ENCODE measurements at places on chromosomes 4 and X.

- no peak for DNase-seq
Measured at GRCh38 chr4:3276986-3277385, 15.8 kb upstream of the RGS12 start.

DNA sequence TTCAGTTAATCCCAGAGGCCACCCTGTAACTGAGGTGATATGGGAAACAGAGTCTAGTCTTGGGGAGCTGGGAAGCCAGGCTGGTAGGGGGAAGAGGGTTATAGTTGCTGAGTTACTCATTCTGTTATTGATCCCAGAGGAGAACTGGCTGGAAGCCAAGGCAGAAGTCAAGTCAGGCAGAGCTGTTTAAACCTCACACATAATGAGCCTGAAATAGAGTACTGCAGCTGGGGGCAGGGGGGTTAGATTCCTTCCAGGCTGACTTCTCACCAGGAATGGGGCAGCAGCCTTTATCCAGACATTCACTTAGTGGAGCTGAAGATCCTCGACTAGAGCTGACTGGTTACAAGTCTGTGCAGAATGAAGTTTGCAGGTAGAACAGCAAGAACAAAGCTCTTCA lies 144.9 kb downstream of the C4orf33 start:
- no peak for DNase-seq

- DNase-seq, result peak; percentile 52
Measured at GRCh38 chr4:170005472-170005871, 20.7 kb downstream of the MFAP3L start.

DNA sequence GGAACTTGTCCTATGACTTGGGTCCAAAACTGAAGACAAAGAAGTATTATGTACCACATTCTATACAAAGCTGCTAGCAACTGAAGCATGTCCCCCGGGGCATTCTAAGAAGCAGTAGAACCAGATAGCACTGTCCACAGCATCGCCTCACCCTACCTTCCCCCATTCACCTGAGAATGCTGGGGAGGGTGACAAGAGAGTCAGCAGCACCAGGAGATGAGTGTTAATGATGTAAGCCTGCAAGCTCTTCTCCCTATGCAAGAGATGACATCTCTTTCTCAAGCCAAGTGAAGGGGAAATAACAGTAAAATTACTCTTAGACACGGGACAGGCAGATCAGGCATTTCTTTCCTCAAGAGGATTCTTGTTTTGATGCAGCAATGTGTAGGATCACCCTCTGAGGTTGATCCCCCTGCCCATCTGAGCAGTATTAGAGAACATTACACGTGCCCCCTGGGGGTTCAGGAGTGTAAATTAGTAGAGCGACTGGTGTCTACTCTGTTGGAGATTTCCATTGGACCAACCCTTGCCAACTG lies 13.9 kb upstream of the TLR1 start:
- no peak for DNase-seq

DNA sequence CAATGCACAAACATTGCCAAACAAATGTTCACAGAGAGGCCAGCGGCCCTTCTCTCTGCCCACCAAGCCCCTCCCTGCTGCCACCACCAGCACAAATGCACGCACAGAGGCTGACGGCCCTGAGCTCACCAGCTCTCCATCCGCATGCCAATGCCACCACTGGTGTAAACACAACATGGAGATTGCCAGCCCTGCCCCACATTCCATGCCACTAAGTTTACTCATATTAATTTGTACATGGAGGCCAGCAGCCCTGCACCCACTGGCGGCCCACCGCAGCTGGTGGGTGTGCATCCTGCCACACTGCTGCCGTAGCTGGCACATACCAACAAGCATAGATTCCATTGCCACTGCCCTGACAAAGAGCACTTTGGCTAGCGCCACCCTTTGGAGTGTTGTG lies 124.0 kb downstream of the CYLC1 start:
- no peak for DNase-seq

- no peak for DNase-seq
Measured at GRCh38 chr4:48194971-48195370, 60.9 kb upstream of the TXK start.

DNA sequence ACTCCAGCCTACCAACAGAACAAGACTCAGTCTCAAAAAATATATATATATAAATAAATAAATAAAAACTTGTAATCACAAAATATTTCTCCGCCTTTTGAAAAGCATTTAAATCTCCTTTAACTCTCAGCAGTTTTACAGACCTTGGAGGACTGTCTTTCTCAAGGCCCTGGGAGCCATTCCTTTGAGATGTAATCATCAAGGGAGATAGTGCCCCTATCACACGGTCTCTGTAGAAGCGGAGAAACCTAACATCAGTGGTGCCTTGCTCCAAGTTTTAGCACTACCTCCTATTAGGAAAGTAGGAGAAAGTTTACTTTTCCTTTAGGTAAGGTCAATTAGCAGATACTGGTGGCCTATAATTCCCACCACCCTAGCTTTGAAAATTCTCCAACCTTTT lies 58.5 kb downstream of the ANTXR2 start:
- DNase-seq, result no peak

GRCh38 chr4:173214661-173215060 lies 46.0 kb downstream of the GALNT7 start:
- DNase-seq, result no peak

GRCh38 chr4:86497980-86498862 lies 95.9 kb upstream of the PTPN13 start:
- DNase-seq, result peak; percentile 42

DNA sequence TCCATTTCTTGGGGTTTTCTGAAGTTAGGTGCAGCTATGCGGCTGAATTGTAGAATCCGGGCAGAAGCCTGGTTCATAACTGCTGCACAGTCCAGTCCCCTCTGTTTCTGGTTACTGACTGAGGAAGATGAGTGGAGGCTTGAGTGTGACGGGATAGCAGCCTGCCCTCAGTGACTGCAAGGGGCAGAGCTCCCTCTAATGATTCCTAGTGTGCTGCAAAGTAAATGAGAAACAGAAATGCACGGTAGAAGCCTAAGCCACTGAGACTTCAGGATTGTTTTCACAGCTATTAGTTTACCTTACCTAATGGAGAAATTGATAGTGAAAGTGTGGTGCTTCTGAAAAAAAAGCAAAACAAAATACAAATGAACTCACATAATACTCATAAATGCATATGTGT lies 189.2 kb downstream of the GPM6A start:
- no peak for DNase-seq

GRCh38 chrX:47992669-47993068 lies 11.1 kb downstream of the ZNF182 start:
- DNase-seq, result no peak

GRCh38 chr4:135553213-135553612 lies 1351.6 kb upstream of the PABPC4L start:
- no peak for DNase-seq

DNA sequence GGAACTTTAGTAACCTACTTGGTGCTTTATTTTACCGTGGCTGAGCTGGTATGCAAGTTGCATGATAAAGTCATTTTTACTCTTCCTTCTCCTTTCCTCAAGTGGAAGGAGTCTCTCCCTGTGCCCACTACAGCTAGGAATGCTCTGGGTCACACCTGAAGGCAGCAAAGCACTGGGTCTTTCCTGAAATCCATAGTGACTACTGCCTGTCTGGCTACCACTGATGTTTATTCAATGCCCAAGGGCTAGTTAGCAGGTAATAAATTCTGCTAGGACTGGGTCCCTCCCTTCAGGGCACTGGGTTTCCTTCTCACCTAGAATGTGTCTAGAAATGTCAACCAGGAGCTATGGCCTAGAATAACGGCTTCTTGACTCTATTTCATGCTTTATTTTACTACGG lies 1081.4 kb downstream of the FAT4 start:
- DNase-seq, result no peak

- DNase-seq, result no peak
Measured at GRCh38 chrX:122238801-122239200, 945.3 kb upstream of the GRIA3 start.

GRCh38 chr4:3174371-3175338 lies 74.3 kb upstream of the MSANTD1 start:
- DNase-seq, result peak; percentile 73

GRCh38 chr4:155106629-155107028 lies 101.8 kb upstream of the NPY2R start:
- no peak for DNase-seq

- DNase-seq, result no peak
Measured at GRCh38 chr4:52367282-52367830, 291.7 kb downstream of the USP46 start.

DNA sequence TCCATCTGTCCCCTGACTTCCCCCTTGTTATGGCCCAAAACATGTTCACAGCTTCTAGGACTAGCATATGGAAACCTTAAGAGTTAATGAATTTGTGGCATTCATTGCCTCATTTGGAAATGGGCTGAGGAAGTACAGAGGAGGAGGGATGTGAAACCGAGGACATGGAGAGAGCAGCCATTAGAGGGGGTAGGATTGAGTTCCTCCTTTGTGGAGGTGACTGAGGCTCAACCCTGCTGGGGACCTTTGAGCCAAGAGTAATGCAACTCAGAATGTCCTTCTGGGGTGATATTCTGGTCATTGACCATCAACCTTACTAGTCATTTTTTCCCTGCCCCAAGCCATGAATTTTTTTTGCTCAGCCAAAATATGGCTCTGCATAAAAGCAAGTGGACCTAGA lies 109.4 kb downstream of the ZNF518B start:
- no peak for DNase-seq

- no peak for DNase-seq
Measured at GRCh38 chr4:52588097-52588496, 71.0 kb downstream of the USP46 start.

DNA sequence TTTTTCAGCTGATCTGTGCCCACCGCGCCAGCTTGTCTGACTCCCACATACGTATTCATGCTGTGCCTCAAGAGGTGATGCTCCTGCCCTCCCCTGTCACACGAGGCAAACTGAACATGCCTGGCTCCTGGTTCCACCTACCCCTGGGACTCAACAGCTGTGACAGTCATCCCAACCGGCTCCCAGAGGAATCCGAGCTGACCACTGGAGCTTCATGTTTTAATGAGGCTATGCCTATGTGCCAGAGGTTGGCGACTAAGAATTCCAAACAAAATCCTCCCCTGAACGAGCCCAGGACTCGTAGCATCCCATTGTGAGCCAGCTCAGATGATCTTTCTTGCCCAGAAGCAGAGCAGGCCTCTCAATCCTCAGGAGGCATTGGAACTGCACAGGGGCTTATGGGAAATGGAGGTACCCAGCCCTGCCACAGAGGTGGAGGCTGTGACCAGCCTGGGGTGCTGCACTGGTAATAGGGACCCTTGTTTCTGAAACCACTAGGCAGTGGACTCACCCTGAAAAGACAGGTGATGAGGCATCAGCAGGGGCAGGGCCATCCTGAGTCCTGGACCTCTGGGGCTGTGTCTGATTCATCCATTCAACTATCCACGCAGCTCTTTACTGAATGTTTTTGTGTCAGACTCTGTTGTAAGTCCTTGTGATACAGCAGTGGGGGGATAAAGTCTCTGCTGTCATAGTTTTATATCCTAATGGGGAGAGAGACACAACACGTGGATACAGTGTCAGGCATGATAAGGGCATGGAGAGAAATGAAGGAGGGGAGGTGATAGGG lies 325.0 kb downstream of the EVC2 start:
- no peak for DNase-seq

GRCh38 chrX:104253567-104254441 lies 929 bp downstream of the ESX1 start:
- DNase-seq, result no peak

GRCh38 chrX:18353931-18354368 lies 538 bp downstream of the SCML2 start:
- DNase-seq, result no peak

- no peak for DNase-seq
Measured at GRCh38 chr4:142781114-142781513, 65.0 kb downstream of the INPP4B start.

GRCh38 chr4:3712936-3713335 lies 53.2 kb upstream of the ADRA2C start:
- no peak for DNase-seq

GRCh38 chr4:64756016-64756415 lies 346.8 kb upstream of the TECRL start:
- DNase-seq, result no peak

DNA sequence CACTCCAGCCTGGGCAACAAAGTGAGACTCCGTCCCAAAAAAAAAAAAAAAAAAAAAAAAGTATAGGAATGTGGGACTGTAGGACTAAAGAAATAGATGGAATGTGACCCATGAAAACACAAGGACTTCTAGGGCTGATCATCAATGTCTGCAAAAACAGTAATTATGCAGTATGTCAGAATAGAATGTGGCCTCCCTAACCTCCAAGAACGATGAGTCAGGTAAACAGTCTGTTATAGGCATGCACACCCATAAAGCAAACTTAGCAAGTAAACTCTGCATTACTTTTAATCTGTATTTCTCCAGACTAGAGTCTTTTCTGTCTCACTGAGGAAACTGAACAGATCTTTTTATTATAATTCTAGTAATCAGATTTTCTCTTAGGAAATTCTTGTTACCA lies 233.4 kb downstream of the HNRNPD start:
- no peak for DNase-seq

DNA sequence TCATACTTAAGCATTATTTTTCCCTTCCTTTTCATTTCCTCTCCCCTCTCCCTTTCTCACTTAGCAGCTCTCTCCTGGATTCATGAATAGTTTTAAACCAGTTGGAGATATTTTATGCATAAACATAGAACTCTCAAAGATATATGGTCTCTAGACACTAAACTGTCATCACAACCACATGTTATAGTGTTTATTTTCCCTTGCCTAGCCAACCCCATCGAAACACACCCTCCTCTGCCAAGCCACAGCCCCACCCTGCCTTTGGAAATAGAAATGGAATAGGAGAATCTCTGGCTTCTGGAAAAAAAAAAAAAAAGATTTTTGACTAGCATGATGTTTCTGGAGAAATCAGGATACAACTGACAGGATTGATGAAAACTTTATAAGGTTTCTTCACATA lies 64.8 kb upstream of the RBPJ start:
- DNase-seq, result peak; percentile 3
